Motor neuron (in vitro differentiated cells): ENCODE measurements at places on chromosomes 2 and 18.

- ATAC-seq: no peak
These were observed 44.9 kb downstream of the ZEB2 start for GRCh38 chr2:144475044-144475443.

DNA sequence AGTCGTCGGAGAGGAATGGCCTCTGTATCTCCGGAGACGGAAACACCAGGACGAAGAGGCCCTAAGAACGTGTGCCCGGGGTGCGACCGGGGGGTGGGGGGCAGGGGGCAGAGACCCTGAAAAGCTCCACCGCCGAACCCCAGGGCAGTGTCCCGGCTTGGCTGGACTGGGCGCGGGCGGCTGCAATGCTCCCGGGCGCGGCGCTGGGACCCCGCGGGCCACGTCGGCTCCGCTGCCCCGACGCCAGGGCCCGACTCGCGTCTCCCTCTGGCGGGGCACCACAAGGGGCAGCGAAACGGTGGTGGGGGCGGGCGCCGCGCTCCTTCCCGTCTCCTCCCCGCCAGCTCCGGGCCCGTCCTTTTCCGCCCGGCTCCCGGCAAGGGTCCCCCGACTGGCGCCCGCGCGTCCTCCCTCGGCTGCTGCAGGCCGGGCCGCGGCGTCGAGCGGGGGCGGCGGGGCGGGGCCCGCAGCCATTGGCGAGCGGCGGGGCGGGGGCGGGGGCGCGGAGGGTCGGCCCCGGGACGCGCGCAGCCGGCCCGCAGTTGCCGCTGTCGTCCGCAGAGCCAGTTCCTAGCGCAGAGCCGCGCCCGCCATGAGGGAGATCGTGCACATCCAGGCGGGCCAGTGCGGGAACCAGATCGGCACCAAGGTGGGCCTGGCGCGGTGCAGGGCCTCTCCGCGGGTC is at the start of gene TUBB6:
TUBB6 (plus strand) TSS at position 541 of the 685 bp plus-strand sequence; CDS start at position 593, 52 bp downstream.
- ATAC-seq: peak; percentile 50

DNA sequence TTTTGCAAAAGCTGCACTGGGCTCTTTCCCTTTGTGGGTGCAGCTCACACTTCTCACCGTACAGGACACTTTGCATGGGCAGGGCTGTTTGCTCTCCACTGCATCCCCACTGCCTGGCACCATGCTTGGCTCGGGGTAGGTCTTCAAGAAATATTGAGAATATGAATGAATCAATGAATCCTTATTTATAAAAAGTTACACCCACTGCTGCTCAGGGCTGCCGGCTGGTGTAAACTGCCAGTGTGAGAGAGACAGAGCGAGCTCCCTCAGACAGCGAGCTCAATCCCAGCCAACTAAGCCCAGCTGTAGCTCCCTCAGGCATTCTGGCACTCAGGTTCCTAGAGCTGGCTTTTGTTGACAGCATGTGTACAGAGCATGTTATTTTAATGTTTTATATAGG is 3.4 kb downstream of the TMEM185B start:
- ATAC-seq: no peak

GRCh38 chr18:39854291-39854690 is 2100.7 kb upstream of the PIK3C3 start:
- no peak for ATAC-seq

- peak; percentile 30 for ATAC-seq
These were observed 28.8 kb upstream of the DDX18 start for GRCh38 chr2:117785740-117786139.

- no peak for ATAC-seq
These were observed 15.8 kb downstream of the RIOK3 start for GRCh38 chr18:23468753-23469459.

DNA sequence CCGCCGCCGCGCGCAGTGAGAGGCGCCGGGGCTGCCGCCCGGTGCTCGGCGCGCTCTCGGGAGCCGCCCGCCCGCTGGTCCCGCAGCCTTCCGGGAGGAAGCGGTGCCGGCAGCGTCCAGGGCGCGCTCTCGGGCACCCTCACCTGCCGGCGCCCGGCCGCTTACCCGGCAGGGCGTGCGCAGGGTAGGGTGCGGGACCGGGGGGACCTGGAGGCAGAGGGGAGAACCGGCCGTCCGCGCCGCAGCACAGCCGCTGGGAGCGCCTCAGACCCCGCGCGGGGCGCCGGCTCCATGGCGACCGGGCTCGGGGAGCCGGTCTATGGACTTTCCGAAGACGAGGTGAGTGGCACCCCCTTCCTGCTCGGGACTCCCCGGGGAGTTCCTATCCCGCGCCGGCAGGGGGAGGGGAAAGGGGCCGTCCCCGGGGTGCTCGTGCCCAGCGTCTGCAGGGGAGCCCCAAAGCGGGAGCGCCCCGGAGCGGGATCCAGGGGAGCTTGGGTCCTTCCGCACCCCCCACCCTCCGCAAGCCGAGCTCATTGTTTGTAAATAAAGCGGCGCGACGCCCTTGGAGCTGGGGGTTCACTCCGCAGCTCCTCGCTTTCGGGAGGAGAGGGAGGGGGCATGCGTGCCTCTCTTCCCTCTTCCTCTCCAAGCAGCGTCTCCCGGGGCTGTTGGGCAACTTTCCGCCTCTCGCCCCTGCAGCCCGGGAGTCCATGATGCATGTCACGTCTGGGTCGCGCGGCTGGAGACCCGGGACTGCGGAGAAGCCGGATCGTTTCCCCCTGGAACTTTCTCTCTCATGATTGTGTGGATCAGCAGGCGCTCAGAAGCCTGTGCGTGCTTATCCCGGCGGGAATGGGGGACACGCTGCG is 580 bp downstream of the NEDD4L start:
- peak; percentile 40 for ATAC-seq
